ENCODE measurements at places on chromosomes 16 and 17.

DNA sequence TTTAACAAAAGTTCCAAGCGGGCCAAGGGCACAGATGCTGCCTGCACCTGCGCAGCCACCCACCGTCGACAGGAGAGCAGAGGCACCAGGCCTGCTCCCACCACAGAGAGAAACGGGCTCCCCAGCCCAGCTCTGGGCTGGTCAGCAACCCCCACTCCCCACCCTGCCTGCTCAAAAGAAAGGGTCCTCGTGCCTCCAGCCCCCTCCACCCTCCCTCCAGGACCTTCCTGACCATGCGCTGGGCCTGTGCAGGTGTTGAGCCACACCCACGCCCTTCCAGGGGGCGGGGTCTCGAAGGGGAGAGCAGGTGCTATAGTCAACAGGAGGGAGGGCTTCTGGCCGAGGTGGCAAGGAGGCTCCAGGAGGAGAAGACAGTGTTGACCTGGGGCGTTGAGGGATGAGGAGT, 25.3 kb downstream of the ZNF778 start:
- DNase-seq: no peak

DNA sequence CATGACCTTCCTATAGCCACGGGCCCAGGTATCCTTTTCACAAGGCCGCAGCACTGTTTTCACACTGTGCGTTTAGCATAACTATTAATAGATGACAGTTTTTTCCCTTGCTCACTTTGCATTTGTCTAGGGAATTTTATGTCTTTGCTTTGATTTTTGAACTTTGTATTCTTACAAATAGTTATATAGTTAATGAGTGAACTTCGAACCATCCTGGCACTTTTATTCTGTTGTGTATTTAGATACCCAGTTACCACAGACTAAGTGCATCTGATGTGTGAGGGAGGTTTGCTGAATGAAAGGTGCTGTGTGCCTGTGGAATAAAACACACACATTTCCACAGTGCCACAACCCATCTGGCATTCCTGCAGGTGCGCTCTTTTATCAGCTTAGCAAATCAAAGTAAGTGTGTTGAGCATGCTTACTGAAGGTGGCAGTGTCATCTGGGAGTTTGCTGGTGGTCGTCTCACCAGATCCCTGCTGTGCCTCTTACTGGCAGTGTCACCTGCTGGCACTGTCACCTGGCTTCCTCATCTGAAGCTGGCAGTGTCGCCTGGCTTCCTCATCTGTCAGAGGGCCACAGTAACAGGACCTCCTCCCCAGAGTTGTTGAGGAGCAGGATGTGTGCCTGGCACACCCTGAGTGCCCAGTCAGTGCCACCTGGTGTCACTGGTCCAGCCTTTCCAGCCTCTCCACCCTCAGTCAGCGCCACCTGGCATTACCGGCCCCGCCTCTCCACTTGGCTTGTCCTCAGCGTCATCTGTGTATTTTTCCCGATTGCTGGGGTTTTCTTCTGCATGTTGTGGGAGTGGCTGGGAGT, 37.6 kb downstream of the USP10 start:
- no peak for DNase-seq

GRCh38 chr16:59350670-59351069, 616.6 kb upstream of the GOT2 start:
- no peak for DNase-seq

- no peak for DNase-seq
Observed at GRCh38 chr17:75525806-75526554, 483 bp downstream of the LLGL2 start.
